Mesothelial cell of epicardium (in vitro differentiated cells): ENCODE measurements at places on chromosomes 7 and 10. TPM values are rescaled to one million over a fixed set of nuclear protein-coding genes. Genes with fewer than 3 reads are reported as not detected.

- no peak for DNase-seq
These were observed 17.5 kb upstream of the PRTFDC1 start for GRCh38 chr10:24969841-24970281.

DNA sequence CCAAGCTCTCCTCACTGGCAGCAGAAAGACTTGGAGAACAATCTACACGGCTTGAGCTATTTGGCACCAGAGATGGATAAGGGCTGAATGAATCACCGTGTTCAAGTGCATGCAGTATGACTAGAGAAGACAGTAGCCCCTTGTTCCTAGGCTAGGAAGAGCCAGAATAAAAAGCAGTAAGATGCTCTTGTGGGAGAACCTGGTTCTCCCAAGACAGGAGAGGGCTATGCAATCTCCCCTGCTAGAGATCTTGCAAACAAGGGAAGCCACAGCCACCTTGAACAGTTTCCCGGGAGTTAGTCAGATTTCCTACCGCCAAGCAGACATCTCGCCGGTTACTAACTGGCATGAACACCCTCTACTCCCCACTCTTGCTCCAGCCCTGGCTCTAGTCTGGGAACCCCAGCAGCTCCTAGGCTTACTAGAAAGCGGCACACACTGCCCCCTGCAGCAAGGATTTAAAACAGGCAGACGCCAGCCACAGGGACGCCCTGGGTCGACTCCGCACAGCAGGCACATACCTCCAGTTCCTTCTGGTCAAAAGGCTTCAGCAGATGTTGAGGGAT, 107.3 kb downstream of the SMURF1 start:
- DNase-seq: no peak

DNA sequence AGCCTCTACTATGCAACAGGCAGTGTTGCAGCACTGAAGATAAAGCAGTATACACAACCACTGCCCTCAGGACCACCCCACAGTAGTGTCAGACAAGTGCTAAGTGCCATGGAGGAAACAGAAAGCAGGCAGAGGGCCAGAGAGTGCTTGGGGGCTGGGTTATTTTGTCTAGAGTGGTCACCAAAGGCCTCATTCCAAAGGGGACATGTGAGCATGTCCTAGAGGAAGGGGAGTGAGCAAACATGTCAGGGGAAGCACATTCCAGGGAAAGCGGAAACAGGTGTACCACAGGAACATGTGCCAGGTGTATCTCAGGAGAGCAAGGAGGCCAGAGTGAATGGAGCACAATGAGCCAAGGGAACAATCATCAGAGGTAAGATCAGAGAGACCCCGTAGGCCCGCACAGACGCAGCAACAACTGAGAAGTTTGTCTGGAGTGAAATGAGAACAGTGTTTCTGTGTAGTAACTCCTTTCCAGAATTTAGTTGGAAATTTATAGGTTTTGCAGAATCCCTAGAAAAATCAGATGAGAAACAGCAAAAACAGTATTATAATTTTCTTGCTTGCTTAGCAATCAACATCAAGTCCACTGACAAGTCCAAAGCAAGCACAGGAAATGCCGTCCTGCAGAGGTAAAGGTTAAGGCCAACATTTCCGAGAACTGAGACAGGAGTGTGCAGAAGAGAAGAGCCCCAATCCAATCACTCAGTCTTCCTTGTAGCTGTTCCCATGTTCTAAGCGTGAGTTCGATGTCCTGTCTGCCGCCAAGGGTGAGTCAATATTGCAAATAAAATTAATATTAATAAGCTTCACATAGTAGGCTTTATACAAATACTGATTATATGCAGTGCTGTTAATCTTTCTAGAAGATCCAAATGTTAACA, 67.3 kb downstream of the SGMS1 start:
- DNase-seq: no peak

DNA sequence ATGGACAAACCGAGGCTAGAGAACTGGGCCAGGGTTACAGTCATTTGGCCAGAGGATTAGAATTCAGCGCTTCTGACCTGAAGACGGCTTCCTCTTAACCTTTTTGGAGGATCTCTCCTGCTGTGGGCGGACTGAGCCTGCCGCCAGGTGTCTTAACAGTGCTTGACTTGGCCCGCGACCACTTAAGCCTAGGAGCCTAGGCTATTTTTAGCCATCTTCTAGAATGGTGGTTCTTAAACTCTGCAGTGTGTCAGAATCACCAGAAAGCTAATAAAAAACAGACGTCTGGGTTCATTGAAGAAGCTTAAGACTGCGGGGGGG, 722 bp downstream of the MDH2 start:
- DNase-seq: no peak

DNA sequence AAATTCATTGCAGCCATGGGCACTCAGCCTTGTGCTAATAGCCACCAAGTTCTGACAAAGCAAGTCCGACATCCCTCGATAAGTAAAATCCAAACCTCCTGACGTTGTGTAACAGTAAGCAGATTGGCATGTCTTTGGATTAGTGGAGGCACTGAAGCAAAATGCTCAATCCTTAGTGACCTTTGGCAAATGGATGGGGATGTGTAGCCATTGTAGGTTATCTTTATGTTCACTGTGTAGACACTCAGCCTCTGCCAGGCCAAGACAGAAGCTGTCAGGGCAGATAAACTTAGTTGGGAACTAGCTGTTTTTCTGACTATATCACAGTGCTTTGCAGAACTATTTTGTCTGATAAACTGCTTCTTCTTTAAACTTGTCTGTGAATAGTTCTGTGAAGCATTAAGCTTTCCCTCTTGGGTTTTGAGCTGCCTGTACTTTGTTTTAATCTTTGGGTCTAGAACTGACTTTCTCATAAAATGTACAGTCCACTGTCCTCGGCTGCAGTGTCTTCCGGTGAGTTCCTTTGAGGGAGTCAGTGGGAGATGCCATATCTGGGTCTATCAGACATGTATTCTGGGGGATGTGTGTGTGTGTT, 220.8 kb downstream of the LRMDA start:
- DNase-seq: no peak

DNA sequence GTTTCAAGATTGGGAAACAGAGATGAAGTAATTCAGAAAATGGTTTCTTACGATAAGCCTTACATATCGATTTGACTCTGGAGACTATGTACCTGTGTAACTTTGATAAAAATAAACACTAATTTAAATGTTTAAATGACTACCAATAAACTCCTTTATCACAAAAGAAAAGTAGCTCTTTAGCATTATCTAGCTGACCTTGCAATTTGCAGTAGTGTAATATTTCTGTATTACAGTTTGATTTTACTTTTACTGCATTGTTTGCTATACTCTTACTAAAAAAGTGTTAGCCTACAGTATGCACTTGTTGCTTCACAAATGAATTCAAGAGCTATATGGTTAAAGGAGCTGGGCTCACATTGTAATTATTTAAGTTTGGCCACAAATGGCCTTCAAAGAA, 77.8 kb upstream of the ZNF804B start:
- no peak for DNase-seq

GRCh38 chr10:125802739-125803138, 20.3 kb downstream of the UROS start:
- DNase-seq: no peak

GRCh38 chr10:121440461-121440860, 157.8 kb downstream of the FGFR2 start:
- no peak for DNase-seq

The UTF1 gene
- total RNA-seq: not detected in 3 replicates

DNA sequence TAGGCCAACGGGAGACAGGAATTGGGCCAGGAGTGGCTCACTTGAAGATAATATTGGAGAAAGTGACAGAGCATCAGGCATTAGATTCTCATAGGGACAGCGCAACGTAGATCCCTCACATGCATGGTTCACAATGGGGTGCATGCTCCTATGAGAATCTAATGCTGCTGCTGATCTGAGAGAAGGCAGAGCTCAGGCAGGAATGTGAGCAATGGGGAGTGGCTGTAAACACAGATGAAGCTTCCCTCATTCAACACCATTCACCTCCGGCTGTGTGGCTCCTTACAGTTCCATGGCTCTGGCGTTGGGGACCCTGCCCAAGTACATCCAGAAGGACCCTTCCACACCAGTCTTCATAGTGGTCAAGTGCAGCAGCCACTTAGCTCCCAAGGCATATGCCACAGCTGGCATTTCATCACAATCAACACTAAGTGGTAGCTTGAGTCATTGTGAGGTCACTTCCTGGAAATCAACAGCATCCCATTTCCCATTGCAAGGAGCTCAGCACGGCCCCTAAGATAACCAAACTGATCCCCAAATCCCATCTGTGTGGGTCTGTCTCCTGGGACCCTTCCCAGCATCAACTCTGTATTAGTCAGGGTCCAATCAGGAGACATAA, 174.5 kb downstream of the TPST1 start:
- DNase-seq: no peak

The STEAP1 gene
- 0.27 to 0.43 TPM (median 0.42 TPM) in 3 replicates for total RNA-seq
